ENCODE measurements at places on chromosomes 6 and 20.

- DNase-seq, result peak; percentile 81
Measured at GRCh38 chr6:125790358-125791150, at the start of gene NCOA7. TSS of gene NCOA7 (plus strand) at chr6:125790960. CDS start at chr6:125815355, 24,395 bp downstream.

DNA sequence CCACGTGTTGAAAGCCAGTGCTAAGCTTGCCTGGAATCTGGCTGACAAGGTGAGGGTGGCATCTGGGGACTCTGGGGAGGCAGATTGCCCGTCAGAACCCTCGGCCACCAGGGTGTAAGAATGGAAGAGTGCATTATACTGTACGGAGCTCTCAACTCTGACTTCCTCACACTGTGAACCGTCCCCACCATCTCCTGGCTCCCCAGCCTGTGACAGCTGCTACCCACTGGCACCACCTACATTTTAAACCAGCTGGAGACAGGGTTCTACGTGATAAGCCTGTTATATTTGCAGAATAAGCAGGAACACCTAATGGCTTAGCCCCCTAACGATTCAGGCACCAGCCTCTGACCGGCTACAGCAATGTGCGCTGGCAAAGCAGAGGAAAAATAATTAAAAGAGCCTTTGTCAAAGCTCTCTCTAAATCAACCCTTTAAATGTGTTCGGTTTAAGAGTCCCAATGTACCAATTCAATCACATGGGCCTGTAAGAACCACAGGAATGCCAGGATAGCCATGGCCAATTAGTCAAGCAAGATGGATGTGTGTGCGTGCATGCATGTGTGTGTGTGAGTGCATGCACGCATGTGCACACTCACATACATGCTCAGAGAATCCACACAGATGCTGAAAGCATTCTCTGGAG, 89.1 kb upstream of the TAB2 start:
- DNase-seq, result no peak

DNA sequence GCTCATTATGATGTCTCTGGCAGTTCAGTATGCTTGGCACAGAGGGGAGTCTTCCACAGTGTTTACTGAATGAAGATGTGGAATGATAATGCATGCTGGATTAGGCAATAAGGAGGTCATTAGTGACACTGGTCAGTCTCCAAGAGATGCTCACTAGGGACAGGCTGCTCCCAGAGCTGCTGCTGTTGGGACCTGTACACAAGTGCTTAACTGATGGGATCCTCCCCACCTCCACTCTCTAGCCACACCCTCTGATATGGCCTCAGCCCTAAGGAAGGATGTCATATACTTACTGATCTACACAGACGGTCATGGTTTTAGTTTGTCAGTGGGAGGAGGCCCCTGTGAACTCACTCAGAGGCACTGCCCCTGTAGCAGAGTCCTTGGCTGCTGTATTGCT, 73.4 kb downstream of the MYB start:
- no peak for DNase-seq

- DNase-seq, result peak; percentile 8
Measured at GRCh38 chr6:127641905-127642304, 64.9 kb downstream of the C6orf58 start.

GRCh38 chr20:63125838-63126601, 89.9 kb downstream of the YTHDF1 start:
- DNase-seq, result no peak

Measured in activated naive CD4-positive, alpha-beta T cell treated with anti-CD3 and anti-CD28 coated beads for 36 hours (primary cell).